Placental pericyte (primary cell): ENCODE measurements at places on chromosomes 7 and 10. TPM values are rescaled to one million over a fixed set of nuclear protein-coding genes. Genes with fewer than 3 reads are reported as not detected.

ALOX5 gene
- under 0.01 TPM in 1 of 2 replicates, not detected in the other for total RNA-seq

UNCX gene
- not detected in 2 replicates for total RNA-seq

MMP21 gene
- not detected in 2 replicates for total RNA-seq

IDI1 gene
- total RNA-seq, result 74.0 and 114 TPM in 2 replicates

OR2A7 gene
- 0.22 and 0.57 TPM in 2 replicates for total RNA-seq

CPED1 gene
- total RNA-seq, result 45.3 and 143 TPM in 2 replicates

MAT1A gene
- not detected in 2 replicates for total RNA-seq

ITPRID1 gene
- not detected in 2 replicates for total RNA-seq

RADIL gene
- total RNA-seq, result 0.86 and 1.8 TPM in 2 replicates

EXOC4 gene
- 68.6 and 105 TPM in 2 replicates for total RNA-seq

CRCP gene
- 38.7 and 40.9 TPM in 2 replicates for total RNA-seq

CPA2 gene
- 0.22 TPM in 1 of 2 replicates, not detected in the other for total RNA-seq

OR2A1 gene
- total RNA-seq, result 0.14 TPM in 1 of 2 replicates, not detected in the other

SYT15B gene
- 1.3 and 2.0 TPM in 2 replicates for total RNA-seq

OR2A12 gene
- not detected in 2 replicates for total RNA-seq

UFSP1 gene
- 8.8 and 9.3 TPM in 2 replicates for total RNA-seq

SSC4D gene
- 0.57 and 0.66 TPM in 2 replicates for total RNA-seq

ARMC3 gene
- total RNA-seq, result under 0.01 TPM in 1 of 2 replicates, not detected in the other

GLI3 gene
- 5.9 and 8.2 TPM in 2 replicates for total RNA-seq

MUC3A gene
- not detected in 2 replicates for total RNA-seq

NRP1 gene
- 205 and 421 TPM in 2 replicates for total RNA-seq

CCDC146 gene
- 1.0 and 1.3 TPM in 2 replicates for total RNA-seq

JAZF1 gene
- total RNA-seq, result 9.9 and 13.1 TPM in 2 replicates

ABCC2 gene
- 0.22 and 1.0 TPM in 2 replicates for total RNA-seq

NME8 gene
- not detected in 2 replicates for total RNA-seq

PLCE1 gene
- total RNA-seq, result under 0.01 and 0.29 TPM in 2 replicates

PPP1R3A gene
- not detected in 2 replicates for total RNA-seq

ACBD7 gene
- 0.72 TPM in 1 of 2 replicates, not detected in the other for total RNA-seq

MMRN2 gene
- total RNA-seq, result 0.88 and 2.0 TPM in 2 replicates

FGFR2 gene
- total RNA-seq, result 2.6 TPM in 1 of 2 replicates, not detected in the other

PTN gene
- 5.9 and 9.6 TPM in 2 replicates for total RNA-seq

PFKFB3 gene
- total RNA-seq, result 14.7 and 68.6 TPM in 2 replicates

TM9SF3 gene
- 125 and 179 TPM in 2 replicates for total RNA-seq

PVRIG gene
- not detected in 2 replicates for total RNA-seq

METTL27 gene
- 1.1 and 2.4 TPM in 2 replicates for total RNA-seq

ZNF679 gene
- total RNA-seq, result not detected in 2 replicates

SLC18A2 gene
- total RNA-seq, result not detected in 2 replicates

AGBL3 gene
- 0.22 and 0.72 TPM in 2 replicates for total RNA-seq

SLC16A12 gene
- total RNA-seq, result 0.14 and 0.22 TPM in 2 replicates

CELF2 gene
- total RNA-seq, result 2.7 and 11.6 TPM in 2 replicates

STK32C gene
- total RNA-seq, result 16.3 and 24.9 TPM in 2 replicates

HPS1 gene
- total RNA-seq, result 40.4 and 68.5 TPM in 2 replicates

SLC16A9 gene
- under 0.01 TPM in 1 of 2 replicates, not detected in the other for total RNA-seq

ANKRD22 gene
- not detected in 2 replicates for total RNA-seq

DPYSL4 gene
- 3.9 and 5.7 TPM in 2 replicates for total RNA-seq

OPN4 gene
- not detected in 2 replicates for total RNA-seq

CEP41 gene
- total RNA-seq, result 15.5 and 23.5 TPM in 2 replicates

FEZF1 gene
- total RNA-seq, result not detected in 2 replicates

RAB19 gene
- total RNA-seq, result not detected in 2 replicates

MRLN gene
- total RNA-seq, result not detected in 2 replicates

NPSR1 gene
- not detected in 2 replicates for total RNA-seq

C10orf62 gene
- total RNA-seq, result not detected in 2 replicates

GIMAP5 gene
- 0.14 TPM in 1 of 2 replicates, not detected in the other for total RNA-seq
